M059J (cell line): ENCODE measurements at places on chromosomes 4 and X. TPM values are rescaled to one million over a fixed set of nuclear protein-coding genes. Genes with fewer than 3 reads are reported as not detected.
A peak's percentile ranks its signal among the peaks of the same experiment; 100 is the strongest.

DNA sequence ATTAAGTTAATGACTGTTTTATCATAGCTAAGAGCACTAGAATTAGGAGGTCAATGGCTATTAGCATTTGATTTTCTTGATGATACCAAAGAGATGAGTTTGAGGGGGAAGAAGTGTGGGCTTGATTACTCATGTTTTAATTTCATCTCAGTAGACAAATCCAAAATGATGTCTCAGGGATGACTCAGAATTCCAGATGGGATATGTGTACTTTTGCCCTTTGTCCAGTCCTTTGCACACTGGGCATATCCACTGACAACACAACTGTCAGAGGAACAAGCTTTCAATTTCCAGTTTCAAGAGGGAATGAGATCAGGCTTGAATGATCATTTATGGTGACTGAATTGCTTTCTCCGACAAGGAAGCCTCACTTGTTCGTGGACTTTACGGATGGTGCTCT, 325.3 kb upstream of the FTHL17 start:
- peak; percentile 53 for DNase-seq

GRCh38 chr4:51943221-51943620, 76.9 kb downstream of the LRRC66 start:
- peak; percentile 72 for DNase-seq

The ATP1B4 gene
- not detected in 2 replicates for total RNA-seq

The RAP2C gene
- total RNA-seq = 51.3 and 64.9 TPM in 2 replicates

DNA sequence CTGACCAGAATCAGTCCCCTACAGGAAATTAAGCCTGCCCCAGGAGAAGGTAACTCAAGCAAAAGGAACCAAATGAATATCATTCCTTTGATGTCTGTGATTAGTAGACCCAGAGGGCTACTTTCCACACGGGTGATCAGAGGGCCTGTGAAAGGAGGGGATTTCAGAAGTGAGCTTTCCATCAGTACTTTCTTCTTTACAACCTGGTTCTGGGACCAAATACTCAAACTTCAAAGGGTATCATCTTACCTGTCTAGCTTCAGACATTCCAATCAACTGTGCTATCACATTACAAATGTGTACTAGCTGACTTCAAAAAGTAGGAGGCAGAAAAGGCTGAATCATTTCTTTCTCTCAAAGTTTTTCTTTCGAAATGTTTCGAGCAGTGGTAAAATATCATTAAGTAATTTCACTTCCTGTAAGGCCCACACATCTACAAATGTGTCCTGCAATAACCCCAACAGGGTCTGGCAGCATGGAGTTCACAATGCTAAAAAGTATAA, 23.9 kb downstream of the ACSL4 start:
- DNase-seq = peak; percentile 71

The FREM3 gene
- not detected in 2 replicates for total RNA-seq
